ENCODE measurements at places on chromosomes 6 and 20.

- no peak for DNase-seq
Observed at GRCh38 chr6:30913721-30914075, 340 bp upstream of the VARS2 start.

DNA sequence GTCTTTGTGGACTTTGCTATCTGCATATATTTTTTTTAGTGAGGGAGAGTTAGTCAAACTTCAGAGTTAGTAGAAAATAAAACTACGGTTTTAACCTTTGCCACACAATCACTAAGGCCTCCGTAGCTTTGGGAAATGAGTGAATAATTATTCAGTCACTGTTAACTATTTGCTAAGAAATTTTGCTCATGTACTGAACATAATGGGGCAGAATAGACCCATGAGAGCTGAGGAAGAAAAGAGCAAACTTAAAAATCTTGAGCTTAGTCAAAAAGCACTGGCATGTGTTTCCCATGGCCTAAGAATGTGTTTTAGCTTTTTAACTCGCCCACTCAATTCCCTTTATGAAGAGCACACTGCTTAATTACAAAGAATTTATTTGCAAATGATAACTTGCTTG is 60.4 kb upstream of the SUPT3H start:
- no peak for DNase-seq

DNA sequence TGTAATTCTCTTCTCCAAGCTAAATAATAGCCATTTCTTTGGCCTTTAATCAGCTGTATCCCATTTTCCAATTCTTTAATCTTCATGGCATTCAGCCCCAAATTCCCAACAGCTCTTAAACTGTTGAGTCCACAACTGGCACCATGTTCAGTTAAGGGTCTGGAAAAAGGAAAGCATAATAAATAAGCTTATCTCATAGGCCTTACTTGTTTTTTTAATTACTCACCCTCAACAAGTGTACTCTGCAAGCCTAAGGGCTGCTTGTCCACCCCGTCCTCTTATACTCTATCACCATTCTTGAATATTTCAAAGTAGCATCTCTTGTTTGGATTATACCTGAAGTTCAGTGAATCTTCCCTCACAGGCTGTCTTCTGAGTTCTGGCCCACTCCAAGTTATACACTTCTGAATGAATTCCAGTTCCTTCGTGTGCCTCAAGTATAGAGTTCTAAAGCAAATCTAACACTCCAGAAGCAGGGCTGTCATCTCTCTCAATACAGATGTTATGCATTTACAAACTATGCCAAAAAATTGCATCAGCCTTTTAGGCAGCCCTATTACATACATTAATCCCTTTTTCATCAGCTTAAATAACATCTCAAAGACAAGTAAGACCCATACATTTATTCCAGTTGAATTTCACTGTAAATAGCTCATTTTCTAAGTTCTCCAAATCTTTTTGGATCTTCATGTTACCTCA is 98.7 kb downstream of the COL21A1 start:
- no peak for DNase-seq

DNA sequence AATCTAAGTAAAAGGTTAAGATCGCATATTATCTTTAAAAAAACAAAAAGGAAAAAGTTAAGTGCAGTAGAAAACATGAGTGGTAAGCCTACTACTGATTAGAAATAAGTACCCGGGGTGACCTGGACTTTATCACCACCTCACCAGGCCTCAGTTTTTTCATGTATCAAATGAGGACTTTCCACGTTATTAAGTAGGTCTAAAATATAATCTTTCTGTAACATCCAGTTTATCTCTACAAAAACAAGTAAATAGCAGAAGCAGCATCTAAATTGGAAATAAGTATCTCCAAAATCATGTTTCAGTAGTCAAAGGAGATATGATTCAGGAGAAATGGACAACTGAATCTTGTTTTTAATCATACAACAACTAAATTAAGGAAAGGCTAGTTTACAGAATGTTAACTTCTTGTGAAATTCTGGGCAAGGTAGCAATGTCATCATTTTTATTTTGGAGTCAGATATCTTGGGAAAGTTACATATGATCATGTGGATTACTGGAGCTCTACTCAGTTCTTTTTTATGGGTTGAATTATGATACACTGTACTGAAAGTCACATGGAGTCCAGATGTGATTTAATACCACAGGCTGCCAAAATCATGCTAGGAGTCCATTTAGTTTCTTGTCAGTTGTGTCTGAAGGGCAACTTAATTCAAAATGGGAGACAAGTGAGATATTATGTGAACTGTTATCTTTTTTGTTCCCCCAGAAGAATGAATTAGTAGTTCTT is 114.7 kb upstream of the PRL start:
- DNase-seq = no peak

- DNase-seq = no peak
Observed at GRCh38 chr6:1096967-1097765, 214.7 kb upstream of the FOXQ1 start.

DNA sequence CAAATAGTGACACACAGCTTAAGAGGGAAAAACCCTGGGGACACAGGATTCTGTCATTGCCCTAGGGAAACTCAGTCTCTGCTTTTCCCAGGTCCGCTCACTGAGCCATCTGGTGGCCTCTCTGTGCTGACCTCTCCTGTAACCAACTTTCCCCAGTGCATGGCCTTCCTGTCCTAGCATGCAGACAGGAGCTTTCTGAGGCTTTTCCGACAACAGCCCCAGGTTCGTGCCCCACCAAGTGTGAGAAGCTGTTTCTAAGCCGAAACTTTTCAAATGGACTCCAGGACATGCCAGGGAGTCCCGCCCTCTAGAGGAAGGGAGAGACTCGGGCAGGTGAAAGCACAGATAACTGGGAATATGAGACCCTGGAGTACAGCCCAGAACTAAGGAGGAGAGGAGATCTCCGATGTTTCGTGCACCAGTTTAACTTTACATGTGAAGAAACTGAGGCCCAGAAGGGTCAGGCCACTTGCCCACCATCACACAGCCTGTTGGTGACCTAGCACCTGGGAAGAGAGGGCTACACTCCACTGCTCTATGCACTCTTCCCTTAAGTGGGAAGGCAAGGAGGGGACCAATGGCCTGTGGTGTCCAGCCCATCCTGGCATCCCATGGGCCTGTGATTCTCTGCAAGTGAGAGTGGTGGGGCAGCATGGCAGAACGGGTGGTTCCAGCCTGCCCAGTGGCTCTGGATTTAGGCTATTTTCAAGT is 46.2 kb downstream of the RPP40 start:
- no peak for DNase-seq

- no peak for DNase-seq
Observed at GRCh38 chr6:48169635-48170034, 58.6 kb upstream of the PTCHD4 start.

DNA sequence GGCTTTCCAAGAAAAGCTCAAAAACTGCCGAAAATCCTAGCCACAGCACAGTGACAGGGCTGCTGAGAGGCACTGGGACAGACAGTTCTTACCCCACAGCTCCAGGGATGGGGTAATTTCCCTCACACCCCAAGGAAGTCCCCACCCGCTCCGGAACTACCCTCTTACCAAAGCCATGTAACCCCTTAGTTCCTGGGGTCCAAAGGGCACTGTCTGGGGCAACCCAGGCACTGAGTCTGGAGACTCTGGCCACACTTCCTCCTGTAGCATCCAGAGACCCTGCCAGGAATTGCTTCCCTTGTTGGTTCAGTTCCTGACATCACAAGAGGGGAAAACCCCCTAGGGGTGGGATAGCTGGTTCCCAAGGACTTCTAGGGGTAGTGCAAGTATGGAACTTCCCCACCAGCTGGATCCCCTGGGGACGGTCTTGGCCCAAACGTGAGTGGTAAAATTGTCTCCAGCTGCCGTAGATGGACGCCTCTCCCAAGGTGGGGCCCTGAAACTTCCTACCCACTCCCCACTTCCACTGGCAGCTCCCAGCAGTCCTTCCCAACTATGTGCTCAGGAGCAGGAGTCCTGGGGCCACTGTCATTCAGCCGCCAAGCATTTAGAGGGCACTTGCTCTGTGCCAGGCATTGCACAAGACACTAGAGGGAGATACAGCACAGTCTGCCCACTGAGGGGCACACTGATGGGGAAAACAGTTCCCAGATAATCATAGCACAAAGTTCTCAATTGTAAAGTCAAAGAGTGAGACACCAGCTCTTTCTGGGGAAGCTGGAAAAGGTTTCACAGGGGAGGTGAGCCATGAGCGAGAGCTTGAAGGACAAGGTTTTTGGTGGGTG is 17.2 kb upstream of the HCK start:
- no peak for DNase-seq

GRCh38 chr6:145502416-145502815 is 232.9 kb downstream of the EPM2A start:
- no peak for DNase-seq

GRCh38 chr20:61898405-61898804 is 167.3 kb downstream of the TAF4 start:
- no peak for DNase-seq

DNA sequence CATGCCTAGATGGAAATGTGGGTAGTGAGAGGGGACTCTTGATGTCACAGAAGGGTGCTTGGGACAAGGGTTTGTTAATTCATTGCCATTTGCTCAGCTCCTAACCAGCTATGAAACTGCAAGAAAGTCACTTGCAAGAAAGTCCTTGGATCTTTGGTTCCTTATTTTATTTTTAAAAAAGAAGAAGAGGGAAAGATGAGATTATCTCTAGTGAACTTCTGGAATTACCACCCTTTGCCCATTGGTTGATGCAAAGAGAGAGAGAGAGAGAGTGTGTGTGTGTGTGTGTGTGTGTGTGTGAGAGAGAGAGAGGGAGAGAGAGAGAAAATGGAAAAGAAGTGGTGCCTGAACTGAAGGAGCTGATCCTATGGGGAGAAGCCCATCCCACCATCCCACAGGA is 4.6 kb upstream of the SFT2D1 start:
- DNase-seq = no peak

GRCh38 chr6:134357022-134357487 is 39.1 kb upstream of the SGK1 start:
- DNase-seq = no peak

DNA sequence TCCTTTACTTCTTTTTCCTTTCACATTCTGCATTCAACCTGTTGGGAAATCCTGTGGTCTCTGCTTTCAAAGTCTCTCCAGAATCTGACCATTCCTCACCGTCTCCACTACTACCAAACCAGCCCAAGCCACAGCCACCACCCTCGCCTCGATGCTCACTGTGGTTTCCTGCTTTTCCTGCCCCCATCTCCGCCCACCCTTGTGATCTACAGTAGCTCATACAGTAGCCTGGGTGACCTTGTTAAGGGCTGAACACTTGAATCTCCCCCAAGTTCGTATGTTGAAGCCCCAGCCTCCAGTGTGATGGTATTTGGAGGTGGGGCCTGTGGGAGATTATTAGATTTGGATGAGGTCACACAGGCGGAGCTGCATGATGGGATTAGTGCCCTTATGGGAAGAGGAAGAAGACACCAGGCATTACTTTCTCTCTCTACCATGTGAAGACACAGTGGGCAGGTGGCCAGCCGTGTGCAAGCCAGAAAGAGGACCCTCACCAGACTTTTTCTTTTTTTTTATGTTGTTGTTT is 189.0 kb upstream of the UST start:
- no peak for DNase-seq

DNA sequence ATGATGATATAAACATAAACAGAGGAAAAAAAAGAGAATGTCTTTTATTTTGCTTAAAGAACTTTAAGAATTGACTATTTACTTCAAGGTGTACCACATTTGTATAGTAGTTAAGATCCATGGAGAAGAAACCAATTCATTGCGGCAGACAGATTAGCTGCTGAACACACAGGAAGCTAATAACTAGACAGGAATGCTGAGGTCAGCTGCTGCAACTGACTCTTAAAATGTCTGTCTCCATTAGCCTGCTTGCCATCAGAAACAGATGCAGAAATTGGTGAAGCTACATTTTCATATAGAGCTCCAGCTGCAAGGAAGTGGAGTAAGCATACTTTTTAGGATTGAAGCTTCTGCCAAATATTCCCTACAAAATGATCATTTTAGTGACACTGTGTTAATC is 939.5 kb downstream of the EPHA7 start:
- DNase-seq = no peak

DNA sequence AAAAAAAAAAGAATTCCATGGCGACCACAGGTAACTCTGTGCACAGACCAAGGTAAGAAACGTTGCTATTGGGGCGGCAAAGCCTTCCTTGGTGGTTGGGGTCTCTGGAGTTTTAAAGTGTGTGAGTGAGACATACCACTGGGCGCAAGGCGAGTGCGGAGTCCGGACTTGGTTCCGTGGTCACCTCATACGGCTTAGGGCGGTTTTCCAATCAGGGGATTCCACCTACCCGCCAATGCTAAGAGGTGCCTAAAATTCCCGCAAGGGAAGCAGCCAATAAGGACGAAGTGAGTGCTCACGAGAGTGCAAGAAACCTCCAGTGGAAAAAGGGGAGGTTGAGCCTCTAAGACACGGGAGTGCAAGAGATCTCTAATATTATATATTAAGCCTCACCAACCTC is 68.6 kb upstream of the PRSS16 start:
- DNase-seq = no peak

DNA sequence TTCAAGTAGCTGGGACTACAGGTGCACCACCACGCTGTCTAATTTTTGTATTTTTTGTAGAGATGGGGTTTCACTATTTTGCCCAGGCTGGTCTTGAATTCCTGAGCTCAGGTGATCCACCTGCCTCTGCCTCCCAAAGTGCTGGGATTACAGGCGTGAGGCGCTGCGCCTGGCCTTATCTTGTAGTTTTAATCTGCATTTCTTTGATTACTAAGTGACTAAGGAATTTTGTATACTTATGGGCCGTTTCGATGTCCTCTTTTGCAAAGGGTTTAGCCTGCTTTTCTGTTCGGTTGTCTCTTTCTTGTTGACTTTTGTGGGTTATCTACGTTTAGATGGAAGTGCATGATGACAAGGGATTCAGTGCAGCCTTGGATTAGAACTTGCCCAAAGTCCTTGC is 500.6 kb downstream of the QKI start:
- no peak for DNase-seq

GRCh38 chr6:41040940-41041536 is 1.2 kb upstream of the TSPO2 start:
- no peak for DNase-seq

- DNase-seq = no peak
Observed at GRCh38 chr6:39923861-39924260, 10.4 kb downstream of the MOCS1 start.

GRCh38 chr20:40954521-40955165 is 74.0 kb upstream of the TOP1 start:
- DNase-seq = no peak

GRCh38 chr6:121435444-121436069 is at the start of gene GJA1:
Gene GJA1, plus strand, starts transcription at chr6:121435646. Its CDS starts 11,202 bp downstream, at chr6:121446848.
- DNase-seq = no peak

- no peak for DNase-seq
Observed at GRCh38 chr20:38326309-38326708, 20.0 kb upstream of the LBP start.

GRCh38 chr6:101294051-101294638 is 99.4 kb upstream of the GRIK2 start:
- no peak for DNase-seq

DNA sequence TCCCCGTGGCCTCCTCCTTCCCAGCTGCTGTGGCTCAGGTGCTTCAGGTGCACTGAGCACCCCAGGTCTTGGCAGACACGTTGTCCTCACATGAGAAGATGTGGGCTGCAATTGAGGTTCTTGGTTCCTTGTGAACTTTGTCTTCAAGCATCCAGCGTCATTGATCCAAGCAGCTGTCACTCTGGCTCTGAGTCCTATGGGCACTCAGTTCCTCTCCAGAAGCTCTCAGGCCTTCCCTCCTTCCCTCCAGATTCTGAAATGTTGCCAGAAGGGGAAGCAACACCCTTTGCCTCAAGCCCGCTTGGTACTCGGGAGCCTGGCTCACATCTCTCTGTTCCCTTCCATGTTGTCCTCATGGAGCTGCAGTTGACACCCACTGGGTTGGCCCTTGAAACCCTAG is 8.4 kb upstream of the MRGBP start:
- DNase-seq = no peak

- DNase-seq = no peak
Observed at GRCh38 chr6:23111984-23112383, 542.6 kb downstream of the HDGFL1 start.

GRCh38 chr20:11459090-11459890 is 458.4 kb upstream of the BTBD3 start:
- DNase-seq = no peak

Data from stimulated activated CD4-positive, alpha-beta T cell treated with anti-CD3 and anti-CD28 coated beads, TNF-alpha, amount 100 ng/mL, for 24 hours (primary cell).